ENCODE measurements at places on chromosomes 4 and X.

DNA sequence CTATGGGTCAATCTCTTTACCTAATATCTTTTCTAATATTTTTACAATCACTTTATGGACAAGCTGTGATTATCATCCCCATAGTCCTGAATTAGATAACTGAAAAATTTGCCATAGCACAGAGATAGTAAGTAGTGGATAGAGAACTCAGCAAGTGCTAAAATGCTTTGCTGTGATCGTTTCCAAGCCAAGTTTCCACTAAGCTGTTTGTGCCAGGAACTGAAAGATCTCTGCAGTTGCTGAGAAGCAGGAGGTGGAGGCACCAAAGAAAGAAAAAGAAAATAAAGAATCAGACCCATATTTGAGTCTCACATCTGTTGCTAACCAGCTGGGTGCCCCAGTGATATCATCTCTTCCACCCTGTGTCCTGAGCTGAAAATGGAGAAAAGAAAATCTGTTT lies 605.6 kb upstream of the BOD1L1 start:
- DNase-seq, result no peak

GRCh38 chr4:140808256-140808655 lies 52.1 kb upstream of the TBC1D9 start:
- no peak for DNase-seq

GRCh38 chr4:76238236-76238635 lies 13.3 kb upstream of the FAM47E start:
- no peak for DNase-seq

GRCh38 chrX:97060020-97060419 lies 176.3 kb downstream of the RPA4 start:
- no peak for DNase-seq

GRCh38 chr4:147236806-147237205 lies 244.1 kb upstream of the EDNRA start:
- DNase-seq, result no peak
